ENCODE measurements at places on chromosomes 1 and 21.

- no peak for DNase-seq
These were observed 61.1 kb upstream of the HP1BP3 start for GRCh38 chr1:20848162-20848561.

GRCh38 chr1:34488080-34488708, 266.7 kb upstream of the GJB5 start:
- DNase-seq, result no peak

DNA sequence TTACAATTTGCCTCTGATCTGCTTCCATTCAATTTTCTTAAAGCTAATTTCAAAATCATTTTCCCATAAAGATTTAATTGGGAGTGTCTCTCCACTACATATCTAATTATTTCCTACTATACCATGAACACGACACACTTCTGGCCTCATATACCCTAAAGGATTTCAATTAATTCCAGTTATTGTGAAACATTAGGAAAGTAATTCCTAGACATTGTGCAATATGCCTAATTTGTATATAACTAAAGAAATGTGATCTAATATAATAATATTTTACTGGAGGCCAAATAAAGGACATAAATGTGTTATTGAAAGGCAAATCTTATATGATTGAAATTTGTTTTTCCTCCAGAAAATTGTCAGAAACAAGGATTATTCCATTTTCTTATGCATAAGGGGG, 727.2 kb upstream of the ADGRL2 start:
- no peak for DNase-seq

DNA sequence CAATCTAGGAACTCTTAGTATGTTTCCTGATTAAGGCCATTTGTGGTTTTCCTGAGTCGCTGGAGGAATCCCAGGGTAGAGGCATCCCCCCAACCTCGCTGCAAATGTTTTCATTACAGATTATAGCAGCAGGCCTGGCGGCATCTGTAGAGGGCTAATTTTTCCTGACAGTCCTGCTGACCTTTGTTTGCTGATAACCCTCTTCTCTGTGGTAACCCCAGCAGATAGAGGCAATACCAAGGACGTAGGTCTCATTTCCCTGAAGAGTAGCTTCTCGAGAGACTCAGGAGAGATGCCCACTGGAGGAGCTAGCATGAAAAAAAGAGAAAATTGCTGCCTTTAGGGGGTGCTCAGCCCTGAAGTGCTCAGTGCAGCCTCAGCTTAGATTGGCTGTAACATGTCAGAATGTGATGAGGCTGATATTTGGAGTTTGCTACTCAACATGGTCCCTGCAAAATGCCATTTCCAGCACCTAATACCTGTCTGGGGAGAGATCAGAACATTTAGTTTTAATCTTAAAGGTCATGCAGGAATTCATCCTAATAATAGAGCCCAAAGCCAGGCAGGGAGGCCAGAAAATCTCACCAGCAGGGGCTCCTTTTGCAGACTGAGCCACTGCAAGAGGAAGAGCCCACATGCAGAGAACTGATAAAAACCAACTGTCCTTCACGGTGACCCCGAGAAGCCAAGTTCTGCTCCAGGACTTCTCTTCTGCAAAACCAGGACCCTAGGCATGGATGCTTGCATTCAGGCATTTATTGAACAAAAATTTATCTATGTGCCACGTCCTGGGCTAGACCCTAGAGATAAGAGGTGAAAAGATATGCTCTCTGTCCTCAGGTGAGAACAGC, 184.5 kb downstream of the KAZN start:
- DNase-seq, result no peak

GRCh38 chr1:150281221-150281757, 1.1 kb upstream of the CIART start:
- no peak for DNase-seq

All from central memory CD8-positive, alpha-beta T cell (primary cell).